ENCODE measurements at places on chromosomes 1 and 21. TPM values are rescaled to one million over a fixed set of nuclear protein-coding genes. Genes with fewer than 3 reads are reported as not detected.

KIAA0040 gene
- 21.7 TPM for total RNA-seq

PDE4B gene
- 26.0 TPM for total RNA-seq

DPT gene
- total RNA-seq, result 109 TPM

PRR9 gene
- not detected for total RNA-seq

CELA3B gene
- total RNA-seq, result not detected

DNA sequence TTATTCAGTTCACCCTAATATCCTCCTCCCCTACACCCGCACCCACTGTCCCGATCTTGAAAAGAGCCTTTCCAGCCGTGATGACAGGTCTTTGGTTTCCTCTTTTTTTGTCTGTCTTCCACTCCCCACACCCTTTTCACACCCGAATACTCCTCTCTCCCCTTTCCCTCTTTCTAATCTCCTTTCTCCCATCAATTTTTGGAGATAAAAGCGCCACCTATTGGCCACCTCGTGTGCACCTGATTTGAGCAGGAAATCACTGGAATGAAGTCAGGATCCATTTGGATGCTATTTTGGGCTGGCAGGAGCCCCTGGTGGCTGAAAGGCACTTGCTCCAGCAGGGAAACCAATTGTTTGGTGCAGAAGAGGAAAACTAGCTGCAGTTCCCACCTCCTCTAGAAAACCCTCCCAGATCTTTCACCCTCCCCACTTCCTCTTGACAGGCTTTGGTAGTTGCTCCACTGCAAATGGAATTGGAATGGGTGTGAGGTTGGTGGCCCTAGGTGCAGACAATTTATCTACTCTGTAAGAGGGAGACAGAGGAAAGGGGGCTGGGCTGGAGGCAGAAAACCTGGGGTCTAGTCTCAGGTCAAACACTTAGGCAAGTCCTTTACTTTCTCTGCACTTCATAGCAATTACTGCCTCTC lies 8.4 kb downstream of the FOXE3 start:
- DNase-seq, result no peak

GRCh38 chr1:225842074-225842473 lies 32.1 kb downstream of the EPHX1 start:
- DNase-seq, result no peak

DNA sequence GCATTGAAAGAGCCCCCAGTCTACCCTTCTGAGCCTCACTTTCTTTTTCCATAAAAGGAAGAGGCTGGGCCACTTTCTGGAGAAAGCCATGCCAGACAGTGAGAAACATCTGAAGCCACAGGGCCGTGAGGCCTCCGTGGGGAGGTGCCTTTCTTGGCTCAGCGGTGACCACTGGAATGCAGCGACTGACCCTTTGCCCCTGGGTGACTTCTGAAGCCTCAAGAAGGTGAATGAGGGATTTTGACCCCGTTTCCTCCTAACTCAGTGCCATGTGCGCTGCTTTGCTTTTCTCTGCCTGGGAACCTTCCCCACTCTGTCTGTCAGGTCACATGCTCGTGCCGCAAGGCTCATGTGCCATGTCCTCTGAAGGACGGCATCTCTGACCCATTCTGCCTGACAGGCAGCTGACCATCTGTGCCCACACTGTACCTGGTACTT lies 44.7 kb upstream of the A3GALT2 start:
- DNase-seq, result peak; percentile 69

DNA sequence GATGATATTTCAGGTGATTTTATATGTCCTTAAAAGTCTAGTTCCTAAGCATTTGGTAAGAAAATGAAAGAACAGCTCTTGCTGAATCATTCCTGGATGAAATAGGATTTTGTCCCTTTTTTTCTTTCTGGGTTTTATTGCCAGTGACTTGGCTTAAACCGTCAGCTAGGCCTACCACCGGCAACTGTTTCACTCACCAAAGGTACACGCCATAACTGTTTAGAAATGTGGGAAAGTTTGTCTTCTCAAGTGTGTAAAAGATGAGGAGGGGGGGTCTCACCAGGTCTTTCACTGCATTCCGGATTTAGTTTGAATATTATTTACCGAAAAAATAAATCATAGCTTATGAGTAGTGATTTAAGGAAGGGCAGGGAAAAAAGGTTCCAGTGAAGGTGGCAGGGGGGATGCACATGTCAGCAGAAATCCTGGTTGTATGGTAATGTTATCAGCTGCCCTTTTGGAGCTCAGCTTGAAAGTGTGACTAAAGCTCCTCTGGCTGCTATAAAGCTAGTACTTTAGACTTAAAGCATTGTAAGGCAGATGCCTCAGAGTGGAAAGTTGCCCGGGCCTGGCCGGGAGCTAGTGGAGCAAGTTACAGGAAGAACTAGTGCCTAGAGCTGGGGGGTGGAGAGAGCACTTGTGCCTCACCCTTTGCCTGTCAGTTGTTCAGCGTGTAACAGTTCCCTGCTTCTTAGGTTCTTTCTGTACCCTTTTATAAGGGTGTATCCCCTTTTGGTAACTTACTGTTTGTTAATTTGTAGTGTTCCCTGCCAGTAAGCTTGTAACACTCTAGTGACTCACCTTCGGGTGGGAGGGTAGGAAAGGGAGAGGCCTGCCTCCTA lies 3.1 kb downstream of the ATP1A1 start:
- peak; percentile 85 for DNase-seq

DNA sequence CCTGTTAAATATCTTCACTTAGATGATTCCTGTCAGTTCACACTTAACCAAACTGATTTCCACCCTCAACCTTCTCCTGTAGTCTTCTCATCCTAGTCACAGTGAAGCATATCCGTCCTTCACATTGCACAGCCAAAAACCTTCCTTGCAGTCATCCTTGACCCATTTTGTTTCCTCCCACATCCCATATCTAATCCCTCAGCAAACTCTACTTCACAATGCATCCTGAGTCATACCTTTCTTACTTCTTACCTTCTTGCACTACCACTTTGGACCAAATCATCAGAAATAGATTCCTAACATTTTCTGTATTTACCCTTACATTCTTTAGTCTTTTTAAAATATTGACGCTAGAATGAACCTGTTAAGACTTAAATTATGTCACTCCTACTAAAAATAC lies 86.9 kb downstream of the OLFML2B start:
- no peak for DNase-seq

DNA sequence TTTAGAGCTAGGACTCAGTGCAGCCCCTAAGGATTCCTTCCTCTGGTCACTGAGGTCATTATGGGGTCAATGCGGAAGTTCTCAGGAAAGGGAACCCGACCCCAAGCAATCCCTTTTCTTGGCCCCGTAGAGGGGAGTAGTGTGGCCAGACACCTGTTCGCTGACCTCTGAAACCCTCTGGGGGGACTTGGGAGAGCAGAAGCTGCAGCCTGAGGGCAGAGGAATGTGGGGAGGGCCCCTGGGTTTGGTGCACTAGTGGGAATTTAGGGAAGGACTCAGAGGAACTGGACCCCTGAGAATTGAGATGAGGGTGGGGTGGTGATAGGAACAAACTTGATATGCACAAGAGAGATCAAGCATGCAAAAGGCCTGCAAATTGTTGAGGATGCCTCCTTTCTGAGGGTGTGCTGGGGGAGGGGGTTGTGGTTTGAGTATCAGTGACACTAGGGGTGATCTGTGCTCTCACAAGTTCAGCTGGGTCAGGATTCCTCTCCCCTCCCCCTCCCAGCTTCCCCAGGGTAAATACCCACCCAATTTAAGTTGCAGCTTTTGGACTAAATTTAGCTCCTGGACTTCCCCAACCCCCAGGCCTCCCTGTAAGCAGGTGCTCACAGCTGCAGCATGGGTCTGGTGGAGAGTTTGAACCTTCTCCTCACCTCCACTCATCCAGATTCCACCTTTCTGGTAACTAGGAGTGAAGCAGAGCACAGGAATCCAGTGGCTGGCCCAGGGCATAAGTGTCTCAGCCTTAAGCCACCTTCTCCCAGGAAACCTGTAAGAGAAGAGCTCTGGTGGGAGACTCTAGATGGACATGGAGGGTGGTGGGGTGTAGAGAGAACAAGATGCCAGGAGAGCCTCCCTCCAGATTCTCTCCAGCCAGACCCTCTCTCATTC lies 13.5 kb downstream of the ADAMTSL4 start:
- DNase-seq, result peak; percentile 67

DNA sequence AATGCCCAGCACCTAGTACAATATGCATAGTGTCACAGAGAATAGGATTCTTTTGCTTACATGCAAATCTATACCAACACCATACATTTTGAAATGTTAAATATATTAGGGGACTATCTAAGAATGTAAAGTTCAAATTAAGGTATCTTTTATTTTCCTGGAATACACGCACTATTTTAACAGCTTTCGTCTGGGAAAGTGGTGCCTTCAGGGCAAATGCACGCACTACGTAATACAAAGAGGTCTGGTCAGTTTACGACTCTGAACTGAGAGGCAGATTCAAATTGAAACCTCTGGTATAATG lies 931 bp downstream of the FUBP1 start:
- no peak for DNase-seq

- DNase-seq, result peak; percentile 63
These were observed 95.4 kb upstream of the ERRFI1 start for GRCh38 chr1:8121261-8122159.

DNA sequence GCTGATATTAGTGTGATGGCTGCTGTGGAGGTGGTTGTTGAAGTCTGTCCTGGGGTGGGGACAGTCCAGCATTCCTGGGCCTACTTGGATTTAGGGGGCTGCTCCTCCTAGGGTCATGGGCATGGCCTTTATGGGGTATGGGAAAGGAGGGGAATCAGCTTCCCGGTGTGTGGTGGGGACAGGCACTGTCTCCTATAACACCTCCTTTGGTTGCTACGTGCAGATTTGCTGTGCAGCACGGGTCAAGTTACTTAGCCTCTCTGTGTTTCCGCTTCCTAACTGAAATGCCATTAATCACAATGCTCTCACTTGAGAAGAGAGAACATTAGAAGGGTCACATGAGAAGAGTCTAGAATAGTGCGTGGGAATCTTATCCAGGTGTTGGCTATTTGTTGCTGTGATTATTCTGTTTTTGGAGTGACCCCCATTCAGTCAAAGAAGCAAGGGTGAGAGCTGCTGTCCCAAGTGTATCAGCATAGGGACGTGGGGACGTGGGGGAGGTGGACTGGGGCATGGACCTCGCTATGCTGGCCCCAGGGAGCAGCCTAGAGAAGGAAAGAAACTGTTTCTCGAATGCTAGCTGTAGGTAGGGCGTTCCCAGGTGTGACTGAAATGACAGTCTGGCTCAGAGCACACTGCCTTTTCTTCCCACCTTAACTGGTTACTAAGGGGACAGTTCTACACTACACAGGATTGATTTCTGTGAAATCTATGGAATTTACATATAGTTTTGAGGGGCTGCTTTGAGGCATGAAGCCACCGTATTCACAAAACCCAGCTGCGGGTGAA lies 19.9 kb downstream of the SOX13 start:
- DNase-seq, result no peak

DNA sequence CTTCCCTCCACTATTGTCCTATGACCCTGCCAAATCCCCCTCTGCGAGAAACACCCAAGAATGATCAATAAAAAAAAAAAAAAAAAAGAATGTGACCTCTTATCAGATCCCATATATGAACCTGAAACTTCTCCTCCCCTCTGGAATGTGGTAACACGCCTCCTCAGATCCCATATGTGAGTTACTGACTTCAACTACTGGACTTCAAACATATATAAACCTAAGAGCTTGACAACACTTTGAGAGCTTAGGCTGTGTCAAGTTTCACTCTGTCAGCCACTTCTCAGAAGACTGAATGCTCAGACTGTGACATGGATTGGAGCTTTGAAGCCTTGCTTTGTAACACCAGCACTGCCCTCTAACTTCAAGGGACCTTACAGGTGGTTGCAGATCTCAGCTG lies 148.4 kb downstream of the COP1 start:
- DNase-seq, result no peak

GRCh38 chr1:202349206-202349928 lies 868 bp downstream of the PPP1R12B start:
- DNase-seq, result no peak

DNA sequence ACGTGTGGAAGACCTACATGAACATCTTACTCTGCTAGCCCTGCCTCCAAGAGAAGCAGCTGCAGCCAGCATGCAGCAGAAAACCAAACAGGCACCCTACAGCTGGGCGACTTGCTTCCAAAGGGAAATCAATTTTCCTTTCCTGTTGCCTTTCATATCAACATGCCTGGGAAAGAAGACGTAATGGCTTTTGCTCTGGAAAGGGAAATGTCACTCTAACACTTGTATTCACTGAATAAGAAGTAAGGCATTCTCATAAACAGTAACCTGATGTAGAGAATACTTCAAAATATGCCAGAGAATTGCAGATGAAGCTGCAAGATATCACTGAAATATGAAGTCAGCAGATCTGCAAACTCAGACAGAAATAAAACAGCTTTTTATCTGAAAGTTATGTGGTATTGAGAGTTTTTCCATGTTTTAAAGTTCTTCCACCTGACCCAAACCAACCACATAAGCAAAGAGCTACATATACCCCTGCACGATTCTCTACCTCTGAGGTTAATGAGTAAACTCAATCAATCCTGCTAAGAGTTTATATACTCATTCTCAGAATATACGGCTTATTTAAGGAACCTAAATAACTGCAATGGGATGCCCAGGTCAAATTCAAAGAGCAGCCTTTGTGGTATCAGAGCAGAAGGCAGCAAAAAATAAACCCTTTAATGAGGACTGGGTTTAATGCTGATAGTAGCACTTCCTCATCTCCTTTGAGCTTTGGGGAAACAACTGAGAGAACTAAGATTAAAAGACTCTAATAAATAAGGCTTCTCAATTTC lies 150.9 kb downstream of the RERE start:
- no peak for DNase-seq

GRCh38 chr1:54273795-54274163 lies 73.8 kb downstream of the MRPL37 start:
- peak; percentile 75 for DNase-seq

GRCh38 chr1:156539818-156540355 lies 32.5 kb downstream of the IQGAP3 start:
- no peak for DNase-seq

DNA sequence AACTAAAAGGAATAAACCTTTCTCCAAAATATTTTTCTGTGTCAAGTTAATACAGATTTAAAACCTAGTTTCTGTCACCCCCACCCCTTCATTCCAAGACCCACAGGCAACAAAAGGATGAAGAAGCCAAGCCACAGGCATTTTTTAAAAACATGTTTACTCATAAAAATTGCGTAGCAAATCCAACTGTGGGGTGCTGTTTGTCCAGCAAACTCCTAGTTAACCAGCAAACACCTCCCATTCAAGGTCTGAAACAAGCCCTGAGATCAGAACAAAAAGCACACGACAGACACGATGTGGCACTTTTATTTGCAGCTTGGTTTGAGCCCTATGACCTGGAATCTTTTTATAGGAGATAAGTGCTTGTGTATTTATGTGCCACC lies 149.9 kb upstream of the CAMK1G start:
- DNase-seq, result no peak

- no peak for DNase-seq
These were observed 143.8 kb upstream of the KCTD3 start for GRCh38 chr1:215423288-215423687.
